Smooth muscle cell of the pulmonary artery (primary cell): ENCODE measurements at places on chromosomes 4 and X. TPM values are rescaled to one million over a fixed set of nuclear protein-coding genes. Genes with fewer than 3 reads are reported as not detected.

Gene NWD2
- total RNA-seq = not detected in 2 replicates

Gene SMIM10
- total RNA-seq = 4.1 and 7.3 TPM in 2 replicates

Gene LNX1
- 9.1 and 15.1 TPM in 2 replicates for total RNA-seq

Gene SMIM10L2A
- 0.79 and 0.91 TPM in 2 replicates for total RNA-seq

Gene ZMAT1
- total RNA-seq = 0.98 and 1.1 TPM in 2 replicates

Gene GDPD2
- total RNA-seq = not detected in 2 replicates

Gene PITX2
- 0.10 and 0.33 TPM in 2 replicates for total RNA-seq

Gene ZNF595
- total RNA-seq = 6.7 and 13.5 TPM in 2 replicates

Gene C4orf50
- total RNA-seq = under 0.01 TPM in 1 of 2 replicates, not detected in the other

Gene F11
- total RNA-seq = not detected in 2 replicates

Gene PCSK1N
- total RNA-seq = 0.46 and 10.7 TPM in 2 replicates

Gene TLR2
- 0.07 and 0.66 TPM in 2 replicates for total RNA-seq

Gene MND1
- total RNA-seq = 0.79 and 1.7 TPM in 2 replicates
